NCI-H510A treated with DMSO at 0.1 percent for 48 hours (cell line): ENCODE measurements at places on chromosomes 5 and 9.

DNA sequence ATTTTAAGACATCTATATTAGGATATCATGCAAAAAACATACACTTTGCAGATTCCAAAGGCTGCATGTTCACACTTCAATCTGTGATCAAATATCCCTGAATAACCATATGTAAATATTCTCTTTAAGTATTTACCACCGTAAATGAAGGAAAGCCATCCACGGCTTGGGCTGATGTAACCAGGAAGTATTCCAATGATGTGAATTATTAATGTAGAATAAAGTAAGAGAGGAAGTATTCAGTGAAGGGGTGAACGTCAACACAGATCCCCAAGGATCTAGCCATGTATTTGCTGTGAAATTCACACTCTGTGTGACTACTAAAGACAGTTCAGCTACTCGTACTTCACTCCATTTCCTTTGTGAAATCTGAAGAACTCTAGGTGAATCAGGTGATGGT is 75.2 kb downstream of the CDH6 start:
- no peak for DNase-seq

DNA sequence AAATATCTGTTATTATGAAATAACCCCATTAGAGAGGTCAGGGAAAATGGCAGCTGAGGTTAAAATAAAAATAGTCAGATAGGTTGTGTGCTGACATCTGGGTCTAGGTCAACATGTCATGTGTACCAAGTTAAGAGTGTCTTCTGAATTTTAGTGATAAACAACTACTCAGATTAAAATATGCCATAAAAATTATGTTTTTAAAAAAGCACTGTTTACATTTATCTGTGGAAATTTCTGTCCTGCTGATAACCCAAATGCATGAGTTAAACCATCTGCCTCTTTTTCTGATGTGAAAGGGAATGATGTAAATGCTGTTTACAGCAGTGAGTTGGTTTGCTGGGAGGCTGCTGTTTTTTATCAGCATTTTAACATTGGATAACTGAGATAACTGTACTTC is 361.2 kb upstream of the TARS1 start:
- DNase-seq, result no peak

DNA sequence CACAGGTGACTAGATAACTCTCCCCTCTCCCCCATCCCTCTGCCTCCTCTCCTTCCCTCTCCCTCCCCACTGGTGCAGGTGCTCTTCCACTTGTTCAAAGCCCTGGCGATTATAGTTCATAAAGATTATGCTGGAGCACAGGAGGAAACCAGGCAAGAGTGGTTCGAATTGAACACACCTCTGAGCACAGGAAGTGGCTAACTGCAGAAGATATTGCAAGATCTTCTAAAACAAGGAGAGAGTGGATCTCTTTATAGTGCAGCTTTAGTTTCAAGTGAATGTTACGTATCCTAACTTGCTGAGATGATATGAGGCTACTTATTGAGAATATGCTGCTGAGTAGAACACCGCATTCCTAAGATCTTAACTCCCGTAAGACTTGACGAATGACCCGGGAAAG is 178.4 kb downstream of the GOLPH3 start:
- DNase-seq, result no peak

GRCh38 chr9:126464694-126465441 is 138.2 kb downstream of the MVB12B start:
- no peak for DNase-seq
